ENCODE measurements at places on chromosomes 13 and 19.

- no peak for DNase-seq
Observed at GRCh38 chr13:25463496-25463895, 91.7 kb downstream of the ATP8A2 start.

GRCh38 chr13:79869326-79869725 is 388.4 kb downstream of the NDFIP2 start:
- no peak for DNase-seq

DNA sequence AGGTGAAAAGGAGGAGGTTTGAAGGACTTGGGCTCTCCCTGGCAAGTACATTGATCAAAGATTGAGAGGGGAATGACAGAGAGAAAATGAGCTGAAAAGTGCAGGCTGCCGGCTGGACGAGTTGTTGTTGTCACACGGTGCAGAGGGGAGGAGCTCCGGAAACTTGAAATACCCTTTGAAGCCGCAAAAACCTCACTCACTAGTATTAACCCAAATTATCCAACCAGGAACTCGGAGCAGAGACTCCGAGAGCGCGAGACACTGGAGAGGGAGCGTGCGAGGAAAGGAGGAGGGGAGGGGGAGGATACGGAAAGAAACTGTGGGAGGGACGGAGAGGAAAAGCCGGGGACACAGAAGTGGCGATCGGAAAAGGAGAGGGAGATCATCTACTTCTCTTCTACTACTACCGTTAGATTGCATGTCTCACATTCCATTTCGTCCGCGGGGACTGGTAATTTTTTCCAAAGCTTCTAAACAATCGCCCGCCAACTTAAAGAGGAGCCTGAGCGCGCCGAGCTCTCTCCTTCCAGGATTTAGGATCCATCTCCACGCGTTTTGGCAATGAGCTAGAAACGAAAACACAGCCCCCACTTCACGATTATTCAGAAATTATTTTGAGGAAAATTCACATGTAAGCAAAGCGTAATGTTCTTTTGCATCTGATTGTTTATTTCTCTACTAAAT is at the start of gene DACH1:
Gene DACH1 (minus strand): TSS at position 74 of the 684 bp plus-strand sequence.
- peak; percentile 93 for DNase-seq

DNA sequence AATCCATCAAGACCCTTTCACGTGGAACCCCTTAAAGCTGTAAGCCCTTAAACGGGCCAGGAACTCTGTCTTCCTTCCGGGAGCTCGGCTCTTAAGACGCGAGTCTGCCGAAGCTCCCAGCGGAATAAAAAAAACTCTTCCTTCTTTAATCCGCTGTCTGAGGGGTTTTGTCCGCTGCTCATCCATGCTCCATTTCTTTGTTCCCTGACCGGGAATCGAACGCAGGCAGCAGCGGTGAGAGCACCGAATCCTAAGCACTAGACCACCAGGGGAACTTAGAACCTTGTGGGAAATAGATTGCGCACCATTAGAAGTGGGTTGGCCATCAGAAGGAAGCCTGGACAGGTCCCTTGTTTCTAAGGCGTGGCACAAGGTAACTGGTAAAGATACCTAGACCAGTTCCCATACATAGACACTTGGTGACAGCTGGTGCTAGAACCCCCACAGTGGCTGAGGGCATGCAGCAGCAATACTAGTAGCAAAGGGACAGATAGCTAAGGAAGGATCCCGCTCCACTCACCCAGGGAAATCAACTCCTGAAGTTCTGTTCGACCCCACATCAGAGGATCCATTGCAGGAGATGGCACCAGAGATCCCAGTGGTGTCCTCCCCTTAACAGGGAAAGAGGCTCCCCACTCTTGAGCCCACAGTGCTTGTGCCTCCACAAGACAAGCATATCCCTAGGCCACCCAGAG is 1.5 kb upstream of the RGCC start:
- DNase-seq, result no peak

GRCh38 chr13:39879286-39880035 is 224.0 kb downstream of the COG6 start:
- no peak for DNase-seq

GRCh38 chr13:74683411-74683810 is 549.2 kb upstream of the KLF12 start:
- DNase-seq, result no peak

GRCh38 chr13:98771838-98772611 is 19.6 kb upstream of the SLC15A1 start:
- DNase-seq, result no peak

DNA sequence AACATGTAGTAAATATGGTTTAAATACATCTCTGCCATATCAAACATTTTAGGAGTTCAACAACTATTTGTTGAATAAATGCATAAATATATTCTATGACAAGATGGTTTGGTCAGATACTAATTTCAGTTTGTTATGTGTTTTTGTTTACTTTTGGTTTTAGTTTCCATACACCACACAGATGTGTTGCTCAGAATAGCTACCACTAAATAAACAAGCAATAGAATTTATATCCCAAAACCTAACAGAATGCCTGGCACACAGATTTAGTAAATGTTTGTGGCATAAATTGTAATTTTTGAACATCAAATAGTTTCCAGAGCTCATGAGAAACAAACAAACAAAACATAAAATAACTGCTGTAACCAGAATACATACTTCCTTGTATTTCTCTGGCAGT is 126.8 kb upstream of the ATXN8OS start:
- DNase-seq, result no peak

DNA sequence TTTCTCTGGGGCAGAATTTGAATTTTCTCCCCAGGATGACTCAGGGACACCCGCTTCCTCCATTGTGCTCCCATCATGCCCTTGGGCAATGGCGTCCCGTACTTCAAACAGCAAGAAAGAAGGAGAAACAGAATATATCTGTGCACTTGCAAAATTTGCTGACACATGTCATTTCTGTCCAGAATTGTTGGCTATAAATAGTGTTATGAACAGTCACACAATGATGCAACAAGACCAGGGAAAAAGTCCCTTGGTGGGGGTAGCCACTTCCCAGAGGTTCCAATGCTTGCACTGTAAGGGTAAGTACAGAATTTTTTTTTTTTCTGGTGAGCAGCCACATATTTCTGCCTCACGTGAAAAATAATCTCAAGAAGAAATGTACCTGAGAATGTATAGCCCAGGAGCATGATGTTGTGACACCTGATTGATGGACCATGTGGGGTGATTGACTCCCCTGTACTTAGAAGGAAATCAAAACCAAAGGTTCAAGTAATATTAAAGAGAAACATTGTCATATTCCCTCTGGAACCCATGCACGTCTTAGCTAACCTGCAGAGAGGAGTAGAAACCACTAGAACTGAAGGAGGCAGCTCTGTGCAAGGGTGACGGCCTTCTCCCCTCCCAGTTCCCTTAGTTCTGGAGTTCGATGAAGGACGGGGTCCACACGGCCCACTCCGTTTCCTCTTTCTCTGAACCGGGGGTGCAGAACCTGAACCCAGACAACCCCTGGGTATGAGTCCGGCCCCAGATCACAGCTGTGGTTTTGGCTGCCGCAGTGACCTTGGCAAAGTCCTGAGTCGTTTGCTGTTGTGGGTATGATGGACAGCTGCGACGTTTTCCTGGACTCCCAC is 9.3 kb upstream of the LAIR1 start:
- DNase-seq, result no peak

DNA sequence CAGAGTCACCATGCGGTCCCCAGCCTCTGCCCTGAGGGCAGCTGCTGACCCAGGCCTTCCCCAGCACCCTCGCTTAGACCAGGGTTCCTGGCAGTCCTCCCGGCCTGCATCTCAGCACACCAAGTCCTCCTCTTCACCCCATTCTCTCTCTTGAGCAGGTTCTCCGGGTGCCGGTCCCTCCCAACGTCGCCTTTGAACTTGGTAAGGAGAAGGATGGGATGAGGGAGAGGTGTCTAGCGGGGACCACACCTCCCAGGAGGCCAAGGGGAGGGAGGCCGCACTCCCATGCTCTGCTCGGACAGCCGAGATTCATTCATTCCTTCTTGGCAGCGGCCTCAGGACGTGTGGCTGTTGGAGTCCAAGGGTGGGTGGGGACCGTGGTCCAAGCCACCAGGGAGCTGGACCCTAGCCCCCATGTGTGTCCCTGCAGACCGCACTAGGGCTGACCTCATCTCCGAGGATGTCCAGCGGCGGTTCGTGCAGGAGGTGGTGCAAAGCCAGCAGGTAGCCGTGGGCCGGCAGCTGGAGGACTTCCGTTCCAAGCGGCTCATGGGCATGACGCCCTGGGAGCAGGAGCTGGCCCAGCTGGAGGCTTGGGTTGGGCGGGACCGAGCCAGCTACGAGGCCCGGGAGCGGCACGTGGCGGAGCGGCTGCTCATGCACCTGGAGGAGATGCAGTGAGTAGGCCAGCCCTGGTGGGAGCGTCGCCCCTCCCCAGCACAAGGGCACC is 9.4 kb downstream of the ARHGEF1 start:
- DNase-seq, result no peak

- no peak for DNase-seq
Observed at GRCh38 chr13:95793018-95793555, 116.1 kb downstream of the DNAJC3 start.

- no peak for DNase-seq
Observed at GRCh38 chr13:78649997-78650716, 8.8 kb downstream of the OBI1 start.

DNA sequence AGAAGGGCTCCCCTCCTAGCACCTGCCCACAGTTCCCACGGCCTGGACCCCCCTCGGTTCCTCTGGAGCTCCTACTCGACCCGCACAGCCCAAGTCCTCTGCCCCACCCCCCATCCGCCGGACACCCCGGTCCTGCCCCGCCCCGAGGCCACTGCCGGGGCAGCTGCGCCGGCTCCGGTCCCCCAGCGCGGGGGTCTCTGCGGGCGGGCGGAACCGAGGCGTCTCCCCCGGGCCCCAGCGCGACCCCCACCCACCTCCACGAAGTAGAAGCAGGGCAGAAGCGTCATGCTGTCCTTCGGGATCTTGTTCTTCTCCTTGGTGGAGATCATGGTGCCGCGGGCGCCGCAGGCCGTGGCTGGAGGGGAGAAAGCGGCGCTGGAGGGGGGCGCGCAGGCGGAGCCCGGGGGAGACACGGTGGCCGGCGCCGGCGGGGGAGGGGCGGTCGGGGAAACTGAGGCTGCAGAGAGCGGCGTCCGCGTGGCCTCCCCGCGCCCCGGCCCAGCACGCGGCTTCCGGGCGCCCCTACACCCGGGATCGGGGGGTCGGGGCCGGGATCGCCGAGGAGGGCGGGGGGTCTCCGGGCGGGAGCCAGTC is 427 bp downstream of the PLPPR3 start:
- DNase-seq, result no peak

GRCh38 chr13:99828735-99829134 is 142.8 kb downstream of the ZIC5 start:
- DNase-seq, result no peak

DNA sequence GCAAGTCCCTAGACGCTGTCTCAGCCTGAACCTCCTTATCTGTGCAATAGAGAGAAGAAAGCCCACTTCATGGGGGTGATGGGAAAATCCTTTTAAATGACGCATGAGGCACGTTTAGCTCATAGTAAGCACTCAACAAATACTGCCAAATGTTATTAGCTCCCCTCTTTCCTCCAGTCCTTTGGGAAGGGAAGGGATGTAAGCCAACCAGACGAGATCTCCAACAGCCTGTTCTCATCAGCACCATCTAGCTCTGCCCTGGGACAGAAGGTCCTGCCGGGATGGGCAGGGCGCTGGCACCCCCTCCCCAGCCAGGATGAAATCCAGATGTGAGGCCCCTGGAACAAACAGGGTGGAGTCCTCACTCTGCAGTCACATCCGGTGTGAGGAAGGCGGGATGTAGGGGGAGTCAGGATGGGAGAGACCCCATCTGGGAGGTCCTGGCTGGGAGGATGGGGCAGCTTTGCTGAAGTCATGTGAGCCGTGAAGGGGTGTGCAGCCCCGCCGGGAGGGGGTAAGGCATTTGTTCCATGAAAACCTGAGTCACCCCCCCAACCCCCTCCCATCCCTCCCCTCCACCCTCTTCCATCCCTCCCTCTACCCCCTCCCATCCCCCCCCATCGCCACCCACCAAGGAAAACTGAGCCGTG is 4.6 kb downstream of the S1PR2 start:
- no peak for DNase-seq

DNA sequence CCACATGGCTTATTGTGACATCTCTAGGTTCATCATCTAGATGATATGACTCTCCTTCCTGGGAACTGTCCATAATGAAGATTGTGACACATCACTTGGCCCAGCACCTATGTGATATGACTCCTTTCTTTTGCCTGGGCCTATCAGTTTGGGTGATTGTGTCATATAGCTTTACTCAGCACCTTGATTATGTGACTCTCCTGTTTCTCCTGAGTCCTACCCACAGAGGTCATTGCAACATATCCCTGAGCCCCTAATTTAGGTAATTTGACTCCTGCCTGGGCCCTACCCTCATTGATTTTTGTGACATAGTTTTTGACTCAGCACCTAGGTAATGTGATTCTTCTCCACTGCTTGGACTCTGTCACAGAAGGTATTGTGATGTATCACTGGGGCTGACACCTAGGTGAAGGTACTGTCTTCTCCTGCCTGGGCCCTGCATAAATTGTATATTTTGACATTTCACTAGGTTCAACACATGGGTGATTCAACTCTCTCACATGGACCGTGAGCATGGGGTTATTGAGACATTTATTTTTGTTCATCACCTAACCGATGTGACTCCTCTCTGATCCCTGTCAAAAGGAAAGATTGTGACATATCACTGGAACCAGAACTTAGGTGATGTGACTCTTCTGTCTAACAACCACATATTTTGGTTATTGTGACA is 26.2 kb upstream of the ZNF254 start:
- no peak for DNase-seq

- no peak for DNase-seq
Observed at GRCh38 chr13:113552079-113552478, 32.5 kb upstream of the TFDP1 start.

GRCh38 chr19:12669270-12670158 is 2.9 kb downstream of the WDR83 start:
- peak; percentile 85 for DNase-seq

DNA sequence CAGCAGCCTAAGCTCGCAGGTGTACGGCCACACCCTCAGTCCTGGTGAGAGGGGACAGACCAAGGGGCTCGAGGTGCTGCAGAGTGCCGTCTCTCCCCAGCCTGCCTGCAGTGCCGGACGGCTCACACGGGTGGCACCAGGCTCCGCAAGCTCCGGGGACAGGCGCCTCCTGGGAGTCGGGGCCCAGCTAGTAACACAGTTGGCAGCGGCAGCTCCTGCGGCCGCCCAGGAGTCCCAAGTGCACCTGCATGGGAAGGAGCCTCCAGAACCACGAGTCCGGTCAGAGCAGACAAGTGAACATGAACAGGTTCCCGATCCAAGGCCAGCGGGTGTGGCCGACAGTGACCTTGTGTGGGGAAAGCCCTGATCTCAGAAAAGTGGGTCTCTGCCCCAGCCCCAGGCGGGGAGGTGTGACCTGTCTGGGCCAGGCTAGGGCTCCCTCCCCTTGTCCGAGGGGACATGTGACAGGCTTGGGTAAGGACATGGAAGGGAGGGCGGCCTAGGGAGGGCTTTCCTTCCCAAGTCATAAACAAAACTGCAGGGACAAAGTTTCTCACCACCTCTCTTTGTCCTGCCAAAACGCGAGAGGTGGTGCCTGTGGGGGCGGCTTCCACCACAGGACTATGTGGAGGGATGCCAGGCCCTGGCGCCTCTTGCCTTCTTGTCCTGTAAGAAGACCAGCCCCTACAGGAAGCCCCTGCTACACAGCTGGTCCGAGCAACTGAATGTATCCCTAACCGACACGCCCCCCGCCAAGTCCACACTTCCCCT is 46.5 kb downstream of the MLLT1 start:
- DNase-seq, result no peak

Data from SK-N-DZ (cell line).